ENCODE measurements at places on chromosomes 2 and 18.

- no peak for DNase-seq
Observed at GRCh38 chr2:9807056-9807455, 36.2 kb upstream of the TAF1B start.

DNA sequence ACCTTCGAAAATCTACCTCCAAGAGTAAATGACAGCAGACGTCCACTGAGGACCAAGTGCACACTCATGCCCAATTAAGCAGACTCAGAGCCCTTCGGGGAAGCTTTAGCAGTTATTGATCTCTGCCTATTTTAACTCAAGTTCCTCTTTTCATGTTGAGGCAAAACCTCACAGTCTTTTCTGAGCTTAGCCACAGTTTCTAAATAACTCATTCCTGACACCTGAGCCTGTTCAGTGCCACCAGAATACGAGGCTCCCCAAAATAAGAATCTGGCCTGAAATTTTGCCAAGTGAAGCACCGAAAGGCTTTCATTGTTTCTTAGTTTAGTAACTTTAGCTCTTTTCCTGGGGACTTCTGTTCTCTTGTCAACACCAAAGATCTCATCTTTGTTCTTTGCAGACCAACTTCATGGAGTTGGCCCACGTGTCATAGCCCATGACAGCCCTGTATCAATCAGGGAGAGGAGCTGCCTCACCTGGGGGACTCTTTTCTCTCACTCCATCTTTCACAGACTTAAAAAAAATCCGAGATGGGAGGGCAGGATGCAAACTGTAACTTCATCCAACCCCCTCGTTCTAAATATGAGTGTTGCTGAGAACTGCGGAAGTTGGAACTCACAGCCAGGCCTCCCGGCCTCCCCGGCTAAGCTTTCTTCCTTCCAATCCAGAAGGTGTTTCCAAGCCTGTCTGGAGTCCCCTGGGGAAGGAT lies 22.2 kb downstream of the INPP5D start:
- DNase-seq: no peak

DNA sequence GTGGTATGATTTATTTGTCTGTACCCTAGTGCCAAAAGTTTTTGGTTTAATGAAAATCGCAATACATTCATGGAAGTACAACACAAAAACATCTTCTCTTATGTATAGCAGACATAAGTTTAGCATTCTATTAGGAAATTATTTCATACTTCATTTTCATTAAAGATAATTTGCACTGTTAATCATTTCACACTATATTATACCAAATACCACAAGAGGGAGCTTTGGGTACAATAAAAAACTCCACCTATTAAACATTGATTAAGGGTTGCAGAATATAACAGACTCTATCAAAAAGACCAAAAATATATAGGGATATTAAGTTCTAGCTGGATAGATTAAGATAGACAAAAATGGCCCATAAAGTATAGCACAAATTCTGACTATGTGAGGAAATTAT lies 79.0 kb downstream of the SLC66A3 start:
- DNase-seq: peak; percentile 46

- peak; percentile 95 for DNase-seq
Observed at GRCh38 chr2:189254268-189254883, 74.8 kb upstream of the COL5A2 start.

- no peak for DNase-seq
Observed at GRCh38 chr2:41894563-41895333, 153.1 kb upstream of the PKDCC start.

DNA sequence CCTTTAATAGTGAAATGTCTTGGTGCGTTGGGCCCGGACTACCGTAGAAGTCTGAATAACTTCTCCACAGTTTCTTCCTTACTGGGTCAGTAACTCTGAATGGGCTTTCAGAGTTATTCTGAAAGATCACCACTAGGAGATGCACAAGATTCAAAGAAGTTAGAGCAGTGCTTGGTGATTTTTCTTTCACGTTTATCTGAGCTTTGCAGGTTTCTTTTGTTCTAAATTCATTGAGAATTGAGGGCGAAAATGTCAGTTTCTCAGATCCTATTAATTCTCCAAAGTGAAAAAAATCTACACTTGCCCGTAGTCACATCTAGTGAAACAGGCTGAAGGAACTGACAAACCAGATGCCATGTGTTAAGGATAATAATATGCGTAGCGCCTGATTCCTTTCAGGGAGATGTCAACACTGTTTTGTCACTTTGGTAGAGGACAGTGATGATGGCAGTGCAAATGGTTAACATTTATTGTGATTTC lies 70.1 kb downstream of the QPCT start:
- DNase-seq: peak; percentile 85

DNA sequence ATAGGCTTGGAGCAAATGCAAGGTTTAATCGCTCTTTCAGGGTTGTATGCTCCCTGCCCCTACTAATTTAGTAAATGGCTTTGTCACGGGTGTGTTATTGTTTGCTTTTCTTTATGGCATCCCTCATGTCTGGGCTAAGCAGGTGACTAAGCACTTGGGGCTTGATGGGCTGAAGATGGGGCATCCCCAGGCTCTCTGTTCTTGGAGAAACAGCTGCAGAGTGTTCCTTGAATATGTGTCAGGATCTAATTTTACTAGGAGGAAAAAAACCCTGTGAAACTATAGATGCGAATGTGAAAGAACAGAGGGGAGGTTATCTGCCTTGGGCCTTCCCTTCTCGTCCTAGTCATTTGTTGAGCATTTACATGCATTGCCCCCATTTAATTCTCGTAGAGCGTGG lies 94.7 kb upstream of the TAF1B start:
- DNase-seq: no peak

DNA sequence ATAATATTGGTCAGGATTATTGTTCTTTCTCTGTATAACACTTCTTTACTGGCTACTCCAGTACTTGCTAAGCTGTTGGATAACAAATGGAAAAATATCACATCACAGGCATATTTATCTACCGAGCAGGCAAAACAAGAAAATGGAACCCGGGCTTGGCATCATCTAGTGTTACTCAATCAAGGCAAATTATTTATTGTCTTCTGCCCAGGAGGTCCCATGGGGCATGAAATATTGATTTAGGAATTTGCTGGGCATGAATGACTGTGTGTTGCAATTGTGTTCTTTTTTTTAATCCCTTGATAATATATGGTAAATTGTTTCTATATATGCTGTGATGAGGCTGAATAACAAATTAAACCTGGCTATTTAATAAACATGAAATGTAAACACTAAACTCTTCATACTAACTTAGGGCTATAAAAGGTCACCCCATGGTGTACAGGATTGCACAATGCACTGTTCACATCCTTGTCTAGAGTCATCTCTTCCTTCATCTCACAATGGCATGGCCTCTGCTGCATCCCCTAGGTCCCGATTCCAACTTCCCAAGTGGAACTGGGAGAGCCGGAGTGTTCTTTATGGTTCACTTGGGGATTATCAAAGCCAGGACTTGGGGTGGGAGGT lies 2.2 kb upstream of the PARD3B start:
- DNase-seq: peak; percentile 26

GRCh38 chr2:71157124-71157793 lies 26.8 kb downstream of the MPHOSPH10 start:
- peak; percentile 58 for DNase-seq

DNA sequence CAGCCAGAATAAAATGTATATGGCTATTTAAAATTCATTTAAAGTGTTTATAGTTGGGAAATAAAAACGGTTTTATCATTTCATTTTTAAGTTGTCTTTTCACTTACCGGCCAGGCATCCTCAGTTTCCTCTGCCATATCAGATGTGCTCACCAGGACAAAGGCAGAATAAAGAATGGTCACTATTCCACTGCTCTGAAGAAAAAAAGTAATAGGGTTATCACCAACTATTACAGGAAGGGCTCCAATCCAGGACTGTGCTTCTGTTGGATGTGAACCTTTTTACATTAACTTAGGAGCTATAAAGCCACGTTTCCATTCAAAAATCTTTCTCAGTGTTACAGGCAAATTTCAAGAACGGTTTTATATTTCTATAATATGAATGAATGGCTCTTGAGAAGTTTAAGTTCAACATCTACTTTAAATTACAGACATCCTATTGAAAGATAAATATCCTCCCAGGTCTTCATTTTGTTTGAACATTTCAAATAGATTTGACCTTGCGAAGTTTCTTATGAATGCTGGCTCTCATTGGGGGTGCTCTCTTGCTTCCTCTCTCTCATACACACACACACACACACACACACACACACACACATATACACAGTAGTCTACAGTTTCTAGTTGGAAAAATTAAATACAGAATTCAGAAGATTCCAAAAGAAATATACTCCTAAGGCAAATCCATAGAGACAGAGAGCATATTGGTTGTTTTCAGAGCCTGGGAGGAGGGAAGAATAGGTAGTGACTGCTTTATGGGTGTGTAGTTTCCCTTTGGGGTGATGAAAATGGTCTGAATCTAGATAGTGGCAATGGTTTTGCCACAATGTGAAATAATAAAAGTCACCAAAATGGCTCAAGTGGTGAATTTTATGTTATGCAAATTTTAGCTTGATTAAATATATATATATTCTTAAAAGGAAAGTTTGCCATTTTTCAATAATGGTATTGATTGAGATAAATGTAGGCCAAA lies 2.9 kb upstream of the SLC40A1 start:
- no peak for DNase-seq

DNA sequence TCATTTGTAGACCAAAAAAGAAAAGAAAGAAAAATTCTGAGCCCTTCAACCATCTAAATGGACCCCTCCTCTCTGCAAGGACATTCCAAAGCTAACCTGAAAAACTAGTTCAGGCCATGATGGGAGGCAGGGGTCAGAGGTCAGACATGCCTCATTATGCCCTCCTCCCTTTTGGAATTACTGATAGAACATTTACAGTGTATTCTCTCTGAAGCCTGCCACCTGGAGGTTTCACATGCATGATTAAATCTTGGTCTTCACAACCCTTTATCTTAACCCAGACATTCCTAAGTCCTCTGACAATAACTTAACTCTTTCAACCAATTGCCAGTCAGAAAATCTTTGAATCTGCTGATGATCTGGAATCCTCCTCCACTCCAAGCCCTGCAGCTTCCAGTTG lies 86.0 kb downstream of the SPP2 start:
- no peak for DNase-seq

- peak; percentile 38 for DNase-seq
Observed at GRCh38 chr18:59915606-59916005, 15.8 kb downstream of the PMAIP1 start.

DNA sequence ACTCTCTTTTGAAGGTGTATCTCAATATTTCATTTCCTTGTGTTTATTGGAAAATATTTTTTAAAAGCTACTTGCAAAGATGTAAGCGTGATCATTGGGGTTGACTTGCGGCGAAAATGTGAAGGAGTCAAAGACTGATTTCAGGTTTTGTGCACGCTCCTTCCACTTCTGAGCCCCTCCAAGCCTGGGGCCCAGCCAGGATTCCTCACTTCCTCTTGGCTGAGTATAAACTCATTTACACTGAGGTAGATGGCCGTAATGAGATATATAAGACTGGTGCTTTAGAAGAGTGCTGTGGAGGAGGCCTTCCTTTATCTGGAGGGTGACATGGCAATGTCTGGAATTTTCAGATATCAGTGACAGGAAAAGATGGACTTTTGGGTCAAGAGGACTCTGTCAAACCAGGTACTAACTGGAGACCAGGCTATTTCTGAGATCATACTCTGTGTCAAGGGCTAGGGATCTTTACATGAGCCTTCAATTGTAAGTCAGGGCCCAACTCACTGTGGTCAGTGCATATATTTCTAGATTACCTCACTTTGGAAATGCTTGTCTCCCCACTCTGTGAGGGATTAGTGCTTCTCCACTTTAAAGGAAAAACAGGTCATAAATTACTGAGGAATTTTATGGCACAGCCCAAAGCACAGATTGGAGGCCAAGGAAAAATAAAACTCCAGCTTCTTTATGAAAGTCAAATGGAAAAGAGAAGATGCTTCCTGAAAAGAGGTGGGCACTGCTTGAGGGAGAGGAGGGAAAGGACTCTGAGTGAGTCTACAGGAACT lies 22.8 kb downstream of the PRKCE start:
- DNase-seq: peak; percentile 51

- no peak for DNase-seq
Observed at GRCh38 chr18:77069482-77069881, 63.1 kb downstream of the MBP start.

DNA sequence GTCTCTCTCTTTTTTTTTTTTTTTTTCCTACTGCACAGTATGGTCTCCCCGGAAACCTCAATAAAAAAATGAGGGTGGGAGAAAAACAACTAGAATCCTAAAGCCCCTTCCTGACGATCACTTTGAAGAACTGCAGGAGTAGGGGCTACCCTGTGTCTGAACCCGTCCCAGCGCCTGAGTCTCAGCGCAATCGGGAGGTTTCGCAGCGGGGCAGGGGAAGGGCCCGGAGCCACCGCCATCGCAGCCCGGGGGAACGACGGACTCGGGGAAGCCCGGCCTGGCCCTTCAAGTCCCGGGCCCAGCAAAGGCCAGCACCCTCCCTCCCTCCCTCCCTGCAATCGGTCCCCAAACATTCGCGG lies 411 bp downstream of the NARS1 start:
- DNase-seq: peak; percentile 52
